HS-27A (cell line): ENCODE measurements at places on chromosomes 12 and 14.

- DNase-seq, result no peak
Measured at GRCh38 chr14:34254031-34254430, 208.0 kb downstream of the SPTSSA start.

DNA sequence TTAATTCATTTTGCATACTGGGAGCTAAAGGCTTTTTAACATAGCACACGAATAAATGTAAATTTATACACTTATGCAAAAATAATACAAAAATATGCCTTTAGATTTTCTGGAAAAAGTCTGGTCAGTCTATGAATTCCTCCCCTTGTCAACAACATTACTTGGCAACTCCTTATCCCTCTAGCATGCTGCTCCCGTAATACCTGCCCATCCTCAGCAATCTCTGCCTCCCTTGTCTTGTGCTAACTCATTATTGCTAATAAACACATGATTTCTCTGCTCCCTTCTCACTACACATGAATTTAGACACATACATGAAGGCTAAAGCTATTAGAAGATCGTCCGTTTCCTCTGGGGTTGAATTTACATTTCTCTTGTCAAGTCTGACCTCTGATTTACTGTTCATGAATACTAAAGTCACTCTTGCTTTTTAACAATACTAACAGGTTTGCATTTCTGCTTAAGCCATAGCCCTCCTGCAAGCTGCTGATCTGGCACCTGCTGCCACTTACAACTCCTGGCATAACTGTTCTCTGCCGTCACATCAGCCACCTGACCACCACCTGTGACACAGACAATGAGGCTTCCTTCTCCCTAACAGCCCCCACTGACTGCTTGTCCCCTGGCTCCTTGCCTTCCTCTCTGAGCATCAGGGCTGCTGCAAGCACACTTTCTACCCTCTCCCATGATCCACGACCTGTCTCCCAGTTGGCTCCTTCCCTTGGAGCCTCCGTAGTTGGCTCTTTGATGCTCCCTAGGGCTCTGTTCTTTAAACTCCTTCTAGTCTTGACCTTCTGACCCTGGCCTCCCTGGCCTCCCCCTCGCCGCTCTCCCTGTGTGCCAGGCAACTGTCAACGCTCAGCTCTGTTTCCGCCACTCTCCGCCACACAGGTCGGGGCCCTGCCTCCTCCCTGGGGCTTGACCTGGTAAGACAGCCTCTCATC, 177.6 kb downstream of the CALM1 start:
- no peak for DNase-seq

DNA sequence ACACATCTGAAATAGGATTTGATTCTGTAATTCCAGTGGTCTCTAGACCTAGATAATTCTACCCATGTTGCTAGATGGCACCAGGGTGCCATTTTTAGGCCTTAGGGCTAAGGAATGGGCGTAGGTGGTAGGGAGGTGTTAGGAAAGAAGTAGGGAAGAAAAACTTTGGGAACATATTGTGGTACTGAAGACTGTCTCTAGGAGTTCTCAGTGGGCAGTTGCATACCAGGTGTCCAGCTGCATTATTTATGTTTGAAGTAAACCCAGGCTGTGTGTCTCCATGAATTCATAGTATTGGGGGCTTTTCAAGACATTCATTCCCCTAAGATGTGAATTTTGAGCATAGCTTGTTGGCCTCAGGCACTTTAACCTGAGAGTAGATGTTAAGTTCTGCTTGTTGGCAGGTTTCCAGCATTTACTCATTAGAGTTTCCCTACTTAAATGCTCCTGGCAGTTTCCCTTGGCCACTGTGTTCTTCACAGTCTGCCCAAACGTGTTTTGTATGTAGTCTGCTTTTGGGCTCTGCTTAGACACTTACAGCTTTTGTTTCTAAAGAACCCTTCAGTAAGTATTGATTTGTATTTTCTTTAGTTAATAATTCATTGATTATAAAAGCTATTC, 31.5 kb upstream of the CCT2 start:
- DNase-seq, result no peak

DNA sequence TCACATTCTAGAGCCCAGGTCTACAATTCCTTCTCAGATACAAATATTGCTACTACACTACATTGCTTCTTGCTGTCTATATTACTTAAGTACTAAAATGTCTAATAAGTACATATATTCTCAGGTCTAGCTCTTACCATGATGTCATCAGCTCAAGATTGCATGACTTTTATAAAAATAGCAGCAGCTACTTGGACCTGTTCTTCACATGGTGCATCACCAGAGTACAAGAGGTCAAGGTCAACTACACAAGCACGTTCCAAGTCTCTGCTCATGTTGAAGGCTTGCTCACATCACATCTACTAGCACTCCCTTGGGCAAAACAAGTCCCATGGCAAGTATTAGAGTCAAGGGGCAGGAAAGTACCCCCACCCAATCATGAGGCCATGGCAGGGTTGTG, 465.6 kb downstream of the MED13L start:
- no peak for DNase-seq

DNA sequence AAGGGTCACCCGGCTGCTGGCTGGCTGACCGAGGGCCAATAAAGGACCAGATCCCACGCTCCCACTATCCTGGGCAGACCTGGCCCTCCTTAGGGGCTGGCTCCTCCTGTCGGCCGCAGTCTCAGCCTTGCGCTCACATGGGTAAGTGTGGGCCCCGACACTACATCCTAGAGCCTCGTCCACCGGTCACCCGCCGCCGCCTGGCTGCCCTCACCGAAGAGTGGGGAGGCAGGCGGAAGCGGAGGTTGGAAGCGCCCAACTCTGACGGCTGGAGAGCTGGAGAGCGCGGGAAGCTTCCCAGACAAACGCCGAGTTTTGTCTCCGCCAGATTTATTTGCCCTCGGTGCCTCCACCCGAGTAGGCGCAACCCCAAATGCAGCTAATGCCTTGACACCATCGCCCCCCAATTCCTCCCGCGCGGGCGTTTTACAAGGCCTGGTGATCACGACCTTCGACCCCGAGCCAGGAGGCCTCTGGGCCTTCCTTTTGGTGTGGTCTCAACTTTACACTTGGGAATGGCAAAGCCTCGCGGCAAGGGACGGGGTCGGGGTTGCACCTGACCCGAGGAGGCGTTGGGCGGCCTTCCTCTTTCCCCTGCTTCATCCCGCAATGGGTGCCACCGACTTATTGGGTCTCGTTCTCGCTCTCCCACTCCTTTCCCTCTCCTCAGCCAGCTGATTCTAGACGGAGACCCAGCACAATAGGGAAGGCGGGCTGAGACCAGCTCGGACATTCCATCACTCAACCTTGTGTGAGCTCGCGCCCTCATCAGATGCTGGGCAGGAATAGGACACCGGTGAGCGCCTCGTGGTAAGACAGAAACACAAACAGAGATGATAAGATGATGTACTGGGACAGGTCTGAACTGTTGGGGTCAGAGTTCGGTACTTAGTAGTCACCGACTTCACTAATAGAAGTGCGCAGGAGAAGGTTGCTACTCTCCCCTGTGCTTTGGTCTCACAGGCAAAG, 78.3 kb upstream of the ANO4 start:
- no peak for DNase-seq

GRCh38 chr14:81859046-81859445, 325.4 kb upstream of the SEL1L start:
- no peak for DNase-seq

DNA sequence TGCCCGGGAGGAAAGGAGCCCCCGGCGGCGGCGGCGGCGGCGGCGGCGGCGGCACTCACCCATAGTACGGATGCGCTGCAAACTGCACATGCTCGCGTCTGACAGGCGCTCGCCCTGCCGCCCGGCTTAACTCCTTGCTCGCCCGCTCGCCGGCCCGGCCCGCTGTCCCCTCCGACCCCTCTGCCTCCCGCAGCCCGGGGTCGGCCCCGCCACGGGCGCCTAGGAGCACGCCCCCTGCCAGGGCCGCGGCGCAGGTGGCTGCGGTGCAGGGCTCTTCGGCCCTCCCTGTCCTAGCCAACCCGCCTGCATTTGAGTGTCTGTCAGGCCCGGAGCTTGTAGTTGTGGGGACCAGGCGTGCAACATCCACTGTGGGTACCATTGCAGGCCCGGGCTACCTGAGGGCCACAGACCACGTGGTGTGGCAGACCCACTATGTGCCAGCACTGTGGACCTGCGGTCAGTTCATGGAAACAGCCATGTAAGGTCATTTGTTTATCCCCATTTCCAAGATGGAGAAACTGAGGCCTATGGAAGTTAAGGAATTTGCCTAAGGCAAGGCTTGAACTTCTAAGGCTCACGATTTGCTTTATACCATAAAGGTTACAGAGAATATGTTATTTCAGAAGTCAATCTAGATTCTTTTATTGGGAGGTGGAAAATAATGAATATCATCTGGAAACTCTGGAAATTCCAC, 17.6 kb upstream of the PLEKHH1 start:
- no peak for DNase-seq

DNA sequence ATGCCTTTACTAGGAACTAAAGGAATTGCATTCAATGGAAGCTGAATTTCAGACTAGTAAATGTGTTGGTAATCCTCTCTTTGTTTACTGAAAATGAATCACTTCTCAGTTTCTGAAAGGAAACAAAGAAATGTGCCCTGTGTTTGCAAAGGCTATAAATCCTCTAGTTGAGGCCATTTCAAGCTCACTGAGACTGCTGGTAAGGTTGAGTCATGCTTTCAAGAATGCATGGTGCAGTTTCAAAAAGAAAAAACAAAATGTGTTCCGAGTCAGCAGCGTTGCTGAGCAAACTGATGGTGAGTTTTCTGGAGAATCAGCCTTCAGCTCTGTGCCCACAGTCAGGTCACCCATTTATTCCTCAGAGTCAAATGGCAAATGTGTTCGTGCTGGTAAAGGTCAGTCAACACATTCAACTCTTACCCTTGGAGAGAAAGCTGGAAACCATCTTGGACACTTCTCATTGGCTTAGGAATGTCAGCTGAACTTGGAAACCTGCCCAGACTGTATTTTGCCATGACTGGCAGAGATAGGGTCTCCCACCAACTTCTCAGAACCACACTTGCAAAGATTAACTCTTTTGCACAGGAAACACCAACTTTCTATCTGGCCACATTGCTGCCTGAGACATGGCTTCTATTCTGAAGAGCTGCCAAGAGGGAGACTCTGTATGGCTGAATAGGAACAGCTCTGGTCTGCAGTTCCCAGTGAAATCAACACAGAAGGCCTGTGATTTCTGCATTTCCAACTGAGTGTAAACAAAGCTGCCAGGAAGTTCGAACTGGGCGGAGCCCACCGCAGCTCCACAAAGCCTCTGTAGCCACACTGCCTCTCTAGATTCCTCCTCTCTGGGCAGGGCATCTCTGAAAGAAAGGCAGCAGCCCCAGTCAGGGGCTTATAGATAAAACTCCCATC, 484.4 kb downstream of the ATP23 start:
- peak; percentile 89 for DNase-seq

- DNase-seq, result no peak
Measured at GRCh38 chr14:95668235-95668772, 17.9 kb upstream of the TCL1B start.

DNA sequence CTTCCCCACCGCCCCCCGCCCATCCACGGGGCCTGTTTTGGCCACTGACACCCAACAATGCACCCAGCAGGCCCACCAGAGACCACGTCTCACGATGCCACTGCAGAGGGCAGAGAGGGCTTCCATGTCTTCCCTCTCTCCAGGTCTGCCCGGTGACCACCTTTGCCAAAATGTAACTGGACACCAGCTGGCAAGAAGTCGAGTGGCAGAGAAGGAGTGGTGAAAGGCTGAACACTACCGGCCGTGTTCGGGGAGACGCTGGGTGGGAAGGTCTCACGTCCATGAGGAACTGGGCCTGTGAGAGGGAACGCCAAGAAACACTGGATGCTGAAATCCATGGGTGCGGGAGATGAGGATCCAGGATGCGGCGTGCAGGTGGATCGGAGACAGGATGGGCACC, 308.2 kb downstream of the ADGRD1 start:
- no peak for DNase-seq

DNA sequence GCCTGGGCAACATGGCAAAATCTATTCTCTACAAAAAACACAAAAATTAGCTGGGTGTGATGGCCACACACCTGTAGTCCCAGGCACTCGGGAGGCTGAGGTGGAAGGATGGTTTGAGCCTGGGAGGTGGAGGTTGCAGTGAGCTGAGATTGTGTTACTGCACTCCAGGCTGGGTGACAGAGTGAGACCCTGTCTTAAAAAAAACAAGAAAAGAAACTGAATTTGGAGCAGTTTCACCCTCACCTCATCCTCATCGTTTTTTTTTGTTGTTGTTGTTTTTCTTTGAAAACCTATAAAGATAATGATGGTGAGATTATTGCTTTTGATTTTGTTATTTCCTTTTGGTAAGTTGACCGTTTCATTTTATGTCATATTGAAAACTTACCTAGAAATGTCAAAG, 60.7 kb downstream of the SLC38A6 start:
- no peak for DNase-seq

DNA sequence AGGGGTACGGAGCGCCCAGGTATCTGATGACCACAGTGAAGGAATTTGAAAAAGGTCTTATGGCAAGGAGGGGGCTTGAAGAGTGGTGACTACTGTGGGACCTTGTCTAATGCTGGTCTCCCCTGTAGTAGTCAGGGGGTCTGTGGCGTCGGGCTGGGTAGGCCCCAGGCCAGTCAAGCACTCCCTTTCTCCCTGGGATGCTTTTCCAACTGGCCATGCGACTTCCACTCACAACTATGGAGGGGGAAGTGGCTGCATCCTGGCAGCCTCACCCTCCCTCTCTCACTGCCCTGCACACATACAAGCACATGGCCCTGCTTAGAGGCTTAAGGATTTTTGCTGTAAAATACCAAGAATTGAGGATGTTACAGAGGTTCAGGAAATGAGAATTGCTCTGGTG, 4.1 kb downstream of the TSPAN11 start:
- no peak for DNase-seq

GRCh38 chr12:24078318-24078765, 128.9 kb upstream of the SOX5 start:
- no peak for DNase-seq

- no peak for DNase-seq
Measured at GRCh38 chr14:68297876-68298468, 478.4 kb downstream of the RAD51B start.

GRCh38 chr12:24600551-24600950, 348.4 kb downstream of the BCAT1 start:
- no peak for DNase-seq

GRCh38 chr14:86015941-86016340, 486.0 kb downstream of the FLRT2 start:
- DNase-seq, result no peak

GRCh38 chr14:93986955-93987354, 10.1 kb upstream of the CCDC197 start:
- DNase-seq, result no peak

- DNase-seq, result no peak
Measured at GRCh38 chr12:42707312-42708226, 118.0 kb upstream of the PRICKLE1 start.
